ENCODE measurements at places on chromosomes 1 and 21. TPM values are rescaled to one million over a fixed set of nuclear protein-coding genes. Genes with fewer than 3 reads are reported as not detected.
A peak's percentile ranks its signal among the peaks of the same experiment; 100 is the strongest.

- ATAC-seq: peak; percentile 17
Observed at GRCh38 chr1:56811331-56811730, 7.9 kb downstream of the FYB2 start.

DNA sequence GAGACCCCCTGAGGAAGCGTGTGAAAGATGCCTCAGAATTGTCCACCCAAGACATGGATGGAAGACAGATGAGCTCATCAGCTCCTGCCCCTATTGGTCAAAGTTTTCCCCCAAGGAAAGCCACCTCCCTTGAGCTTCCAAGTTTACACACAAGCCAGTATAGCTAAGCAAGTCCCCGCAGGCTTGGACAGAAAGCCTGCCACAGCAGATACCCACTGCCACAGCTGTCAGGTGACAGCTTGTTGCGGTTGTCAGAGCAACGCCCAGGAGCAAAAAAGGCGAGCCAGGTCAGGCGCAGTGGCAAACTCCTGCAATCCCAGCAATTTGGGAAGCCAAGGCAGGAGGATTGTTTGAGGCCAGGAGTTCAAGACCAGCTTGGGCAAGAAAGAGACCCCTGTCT is 60.9 kb upstream of the IFNAR2 start:
- peak; percentile 71 for ATAC-seq

GRCh38 chr1:101444873-101445618 is 208.2 kb downstream of the S1PR1 start:
- ATAC-seq: no peak

GRCh38 chr21:26715878-26716506 is 129.2 kb downstream of the ADAMTS1 start:
- ATAC-seq: peak; percentile 65

- ATAC-seq: no peak
Observed at GRCh38 chr21:23811805-23812204, 1795.5 kb downstream of the MRPL39 start.

The SPRR2E gene
- total RNA-seq: 1,779 TPM

The CSF3R gene
- total RNA-seq: 3.2 TPM
